ENCODE measurements at places on chromosomes 2 and 18.

- DNase-seq = peak; percentile 61
Observed at GRCh38 chr2:108575132-108575966, 41.1 kb downstream of the LIMS1 start.

- DNase-seq = no peak
Observed at GRCh38 chr2:203469546-203469945, 65.6 kb downstream of the RAPH1 start.

DNA sequence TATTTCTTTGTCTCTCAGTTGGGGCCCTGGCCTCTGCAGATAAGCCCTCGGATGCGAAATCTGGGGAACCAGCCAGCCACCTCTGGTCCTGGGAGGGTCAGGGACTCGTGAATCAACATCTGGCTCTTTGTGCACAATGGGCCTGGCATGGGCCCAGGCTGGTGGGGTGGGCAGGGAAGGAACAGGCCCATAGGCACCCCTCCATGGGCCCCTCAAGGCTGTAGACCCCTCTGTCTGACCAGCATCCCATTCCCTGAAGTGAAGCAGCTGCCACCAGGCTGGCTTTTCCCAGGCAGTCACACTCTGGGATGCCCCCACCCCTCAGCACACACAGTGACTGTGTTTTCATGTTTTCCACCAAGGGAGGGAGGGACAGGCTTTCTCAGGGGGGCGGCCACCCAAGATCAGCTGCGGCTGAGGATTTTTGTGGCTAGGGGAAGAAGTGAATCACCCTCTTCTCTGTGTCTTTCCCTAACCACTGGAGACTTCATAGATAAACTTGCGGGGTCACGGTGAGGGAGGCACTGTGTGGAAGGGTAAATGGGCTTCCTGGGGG is 166.0 kb downstream of the AGAP1 start:
- DNase-seq = no peak

DNA sequence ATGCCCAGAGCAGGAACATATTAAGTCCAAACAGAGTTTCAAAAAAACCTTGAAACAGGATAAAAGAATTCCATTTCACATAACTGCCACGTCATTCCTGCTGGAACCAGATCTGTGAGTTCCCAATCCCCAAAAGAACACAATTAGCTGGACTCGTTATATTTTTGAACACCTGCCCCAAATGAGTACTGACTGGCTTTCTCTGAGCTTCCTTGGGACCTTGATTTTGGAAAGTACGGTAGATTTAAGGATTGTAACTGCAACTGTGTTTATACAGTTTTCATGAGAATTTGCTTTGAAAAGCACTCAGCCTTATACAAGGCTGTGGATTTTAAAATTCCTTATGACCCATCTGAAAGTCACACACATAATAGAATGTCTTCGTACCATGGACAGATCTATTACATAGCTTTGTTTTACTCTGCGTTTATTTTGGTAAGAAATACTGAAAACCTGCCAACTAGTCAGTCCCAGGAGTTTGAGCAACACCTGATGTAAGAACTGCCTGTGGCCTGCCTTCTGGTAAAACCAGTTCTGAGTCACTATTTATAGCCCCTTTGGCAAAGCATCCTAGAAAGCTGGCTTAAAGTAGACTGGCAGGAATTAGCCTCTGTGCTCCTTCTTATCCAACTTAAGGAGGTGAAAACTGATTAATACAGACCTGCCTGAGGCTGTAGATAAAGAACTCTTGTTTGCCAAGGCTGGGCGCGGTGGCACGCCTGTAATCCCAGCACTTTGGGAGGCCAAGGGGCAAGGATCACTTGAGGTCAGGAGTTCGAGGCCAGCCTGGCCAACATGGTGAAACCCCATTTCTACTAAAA is 48.1 kb downstream of the MERTK start:
- no peak for DNase-seq

DNA sequence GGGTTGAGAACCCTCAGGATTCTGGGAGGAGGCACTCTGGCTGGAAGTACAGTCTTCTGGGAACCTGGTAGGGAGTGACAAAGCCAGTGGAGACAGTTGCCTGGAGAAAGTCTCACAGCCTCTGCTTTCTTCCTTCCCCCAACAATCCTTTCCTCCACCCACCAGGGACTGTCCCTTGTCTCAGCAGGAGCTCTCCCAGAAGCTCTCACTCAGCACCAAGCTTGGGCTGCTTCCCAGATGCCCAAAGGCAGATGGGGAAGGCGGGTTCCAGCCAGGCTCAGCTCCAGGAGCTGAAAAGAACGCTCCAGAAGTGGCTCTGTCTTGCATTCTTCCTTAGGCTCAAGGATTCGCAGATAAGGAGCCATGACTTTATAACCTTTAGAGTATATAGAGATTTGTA is 7.6 kb upstream of the NAGK start:
- no peak for DNase-seq

GRCh38 chr2:134717286-134718022 is 1.3 kb downstream of the TMEM163 start:
- DNase-seq = peak; percentile 47

DNA sequence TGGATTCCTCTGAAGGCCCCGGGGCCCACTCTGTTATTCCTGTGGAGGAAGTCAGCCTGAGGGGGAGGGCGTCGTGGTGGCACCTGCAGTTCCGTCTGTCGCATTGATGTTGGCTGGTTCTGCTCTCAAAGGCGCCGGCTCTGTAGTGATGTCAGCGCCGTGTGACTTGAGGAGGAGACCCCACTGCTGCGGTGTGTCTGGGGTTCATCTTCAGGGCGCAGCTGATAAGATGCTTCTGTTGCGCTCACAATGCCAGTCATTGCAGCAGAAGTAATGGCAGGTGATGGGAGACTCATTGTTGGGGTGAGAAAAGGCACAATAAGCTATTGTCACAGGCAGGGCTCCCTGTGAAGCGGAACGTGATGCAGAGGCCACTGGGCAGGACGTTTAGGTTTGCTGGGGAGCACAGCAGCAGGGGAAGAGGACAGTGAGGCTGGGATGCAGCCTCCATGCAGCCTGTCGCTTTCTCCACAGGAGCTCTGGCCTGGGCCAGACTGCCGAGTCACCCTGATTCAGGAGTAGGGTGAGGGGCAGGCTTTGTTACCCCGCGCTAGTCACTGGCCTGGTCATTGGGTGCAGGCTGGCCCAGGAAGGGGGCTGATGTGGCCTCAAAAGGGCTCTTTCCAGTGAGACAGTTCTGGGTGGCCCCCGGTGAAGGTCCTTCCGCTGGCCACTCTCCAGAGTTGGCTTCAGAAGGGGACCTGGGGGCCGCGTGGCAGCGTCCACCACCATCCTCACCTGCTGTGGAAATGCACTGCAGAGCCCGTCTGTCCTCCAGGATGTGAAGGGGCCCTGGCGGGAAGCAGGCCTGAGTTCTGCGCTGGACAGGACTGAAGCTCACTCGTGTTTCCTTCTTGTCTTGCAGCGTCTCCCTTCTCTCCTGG is 42.9 kb downstream of the SH3BP4 start:
- peak; percentile 70 for DNase-seq

- peak; percentile 39 for DNase-seq
Observed at GRCh38 chr2:101776172-101777043, 78.9 kb downstream of the MAP4K4 start.

DNA sequence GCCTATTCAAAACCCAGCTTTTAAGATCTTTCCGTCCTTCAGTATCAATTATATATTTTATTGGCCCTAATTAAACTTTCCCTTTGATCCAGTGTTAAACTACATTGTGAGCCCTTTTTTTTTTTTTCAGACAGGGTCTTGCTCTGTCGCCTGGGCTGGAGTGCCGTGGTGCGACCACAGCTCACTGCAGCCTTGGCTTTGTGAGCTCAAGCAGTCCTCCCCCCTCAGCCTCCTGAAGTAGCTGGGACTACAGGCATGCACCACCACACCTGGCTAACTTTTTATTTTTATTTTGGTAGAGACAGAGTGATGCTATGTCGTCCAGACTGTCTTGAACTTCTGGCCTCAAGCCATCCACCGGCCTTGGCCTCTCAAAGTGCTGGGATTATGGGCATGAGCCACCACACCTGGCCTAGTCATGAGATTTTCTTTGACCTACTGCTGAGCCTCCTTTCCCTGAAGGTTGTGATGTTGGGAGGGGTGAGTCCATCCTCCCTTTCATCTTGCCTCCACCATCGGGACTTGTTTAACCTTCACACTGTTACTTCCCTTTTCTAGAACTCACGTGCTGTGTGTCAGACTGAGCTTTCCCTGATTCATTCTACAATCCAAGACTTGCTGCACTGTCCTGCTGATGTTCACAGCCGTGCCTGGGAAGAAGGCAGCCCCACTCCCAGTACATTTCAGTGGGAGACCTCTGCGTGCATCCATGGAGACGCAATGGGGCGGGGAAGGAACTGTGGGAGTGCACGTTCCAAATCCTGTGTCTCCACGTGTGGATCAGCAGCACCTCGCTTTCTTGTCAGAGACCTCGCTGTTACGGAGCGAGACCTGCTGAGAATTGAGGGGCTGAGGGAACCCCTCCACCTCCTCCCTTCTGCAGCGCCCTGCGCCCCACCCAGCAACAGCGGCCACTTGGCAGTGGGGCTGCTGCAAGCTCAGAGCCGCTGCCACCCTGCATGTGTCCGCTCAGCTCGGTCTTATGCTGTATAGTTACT is 10.8 kb downstream of the OXER1 start:
- DNase-seq = no peak

GRCh38 chr2:85410584-85411404 is 628 bp upstream of the CAPG start:
- no peak for DNase-seq

DNA sequence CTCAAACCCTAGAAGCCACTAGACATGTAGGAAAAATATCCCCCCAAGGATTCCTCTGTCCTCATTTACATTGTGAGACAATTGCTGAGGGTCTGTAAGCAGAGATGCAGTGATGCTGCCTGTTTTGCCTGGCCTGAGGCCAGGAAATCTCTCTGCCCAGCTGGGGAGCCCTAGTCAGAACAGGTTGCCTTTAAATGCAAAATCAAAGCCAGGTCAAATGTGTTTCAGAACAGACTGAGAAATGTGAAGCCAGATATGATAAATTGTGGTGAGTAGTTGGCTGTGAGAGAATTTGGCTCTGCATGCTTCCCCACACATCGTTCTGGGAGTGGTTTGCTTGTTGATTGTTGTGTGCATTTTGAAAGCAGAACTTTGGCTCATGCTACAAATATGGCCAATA is 38.4 kb upstream of the NXPH2 start:
- DNase-seq = no peak

DNA sequence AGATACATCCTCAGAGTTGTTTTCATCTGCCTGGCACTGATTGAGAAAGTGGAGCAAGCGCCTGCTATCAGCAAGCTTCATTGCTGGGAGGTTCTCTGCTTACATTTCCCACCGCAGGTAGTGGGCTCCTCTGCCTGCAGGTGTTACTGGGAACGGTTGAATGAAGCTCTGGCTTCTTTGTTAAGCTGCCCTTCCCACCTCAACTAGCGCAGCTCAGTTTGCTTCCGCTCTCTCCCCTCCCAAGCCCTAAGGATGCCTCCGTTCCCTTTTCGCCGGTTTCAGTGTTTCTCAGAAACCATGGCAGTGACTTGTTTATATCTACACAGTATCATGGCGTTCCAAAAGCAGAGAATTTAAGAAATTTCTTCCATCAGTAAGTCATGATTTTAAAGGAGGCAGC is 72.2 kb upstream of the B3GNT7 start:
- no peak for DNase-seq

DNA sequence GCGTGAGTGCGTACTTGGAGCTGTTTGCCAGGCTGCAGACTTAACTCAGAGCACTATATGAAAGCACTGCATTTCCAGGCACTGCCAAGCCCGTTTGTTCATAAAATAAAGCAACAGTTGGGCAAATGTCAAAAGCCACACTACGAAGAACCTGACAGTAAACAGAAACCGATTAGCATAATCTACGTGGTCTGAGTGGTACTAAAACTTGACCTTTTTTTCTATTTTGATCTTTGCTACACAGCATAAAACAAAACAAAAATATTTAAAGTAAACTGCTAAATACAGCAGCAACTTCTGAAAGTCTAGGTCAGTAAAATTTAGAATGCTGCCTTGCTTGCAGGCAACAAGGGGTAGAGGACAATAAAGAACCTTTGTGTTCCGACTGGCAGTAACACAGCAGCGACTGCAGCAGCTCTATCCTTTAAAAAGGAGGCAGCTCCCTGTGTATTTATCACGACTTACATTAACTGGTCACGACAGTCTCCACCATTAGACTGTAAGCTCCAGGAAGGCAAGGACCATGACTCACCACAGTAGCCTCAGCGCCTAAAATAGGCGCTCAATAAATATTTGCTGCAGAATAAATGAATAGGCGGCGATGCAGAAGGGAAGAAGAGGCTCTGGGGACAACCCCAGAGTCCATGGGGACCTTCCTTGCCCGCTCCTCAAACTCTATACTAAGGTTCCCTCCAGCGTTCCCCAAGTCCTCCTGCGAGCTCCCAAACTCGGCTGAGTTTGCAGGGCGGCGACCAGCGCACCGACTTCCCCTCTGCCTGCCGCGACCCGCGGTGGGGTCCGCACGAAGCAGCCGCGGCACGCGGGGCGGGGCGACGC is 902 bp downstream of the SS18 start:
- peak; percentile 52 for DNase-seq

GRCh38 chr2:160420711-160421110 is 72.9 kb downstream of the RBMS1 start:
- no peak for DNase-seq

- DNase-seq = no peak
Observed at GRCh38 chr2:191935247-191935646, 88.4 kb upstream of the CAVIN2 start.

DNA sequence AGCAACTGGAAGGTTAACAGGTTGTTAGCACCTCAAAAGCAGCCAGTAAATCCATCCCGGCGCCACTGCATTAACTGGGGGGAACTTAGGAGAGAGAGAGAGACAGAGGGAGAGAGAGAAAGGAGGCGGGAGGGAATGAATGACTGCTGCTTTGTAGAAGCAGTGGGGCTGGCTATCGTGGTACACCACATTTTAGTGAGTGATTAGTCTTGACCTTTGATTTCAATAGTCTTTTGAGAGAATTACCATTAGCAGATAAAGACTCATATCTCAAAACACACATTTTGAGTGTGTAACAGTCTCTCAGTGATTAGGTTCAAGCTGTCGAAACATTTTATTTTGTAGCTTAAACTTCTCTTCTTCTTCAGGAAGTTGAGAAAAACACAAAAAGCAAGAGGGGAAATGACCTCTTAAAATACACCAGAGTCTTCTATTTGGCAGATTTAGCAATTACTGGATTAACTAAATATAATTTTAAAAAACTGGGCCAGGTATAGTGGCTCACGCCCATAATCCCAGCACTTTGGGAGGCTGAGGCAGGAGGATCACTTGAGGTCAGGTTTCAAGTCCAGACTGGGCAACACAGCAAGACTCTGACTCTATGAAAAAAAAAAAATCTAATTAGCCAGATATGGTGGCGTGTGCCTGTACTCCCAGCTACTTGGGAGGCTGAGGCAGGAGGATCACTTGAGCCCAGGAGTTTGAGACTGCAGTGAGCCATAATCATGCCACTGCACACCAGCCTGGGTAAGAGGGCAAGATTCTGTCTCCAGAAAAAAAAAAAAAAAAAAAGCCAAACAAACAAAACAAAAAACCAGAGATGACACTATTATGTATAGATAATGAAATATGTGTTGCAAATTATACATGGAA is 22.0 kb upstream of the PNO1 start:
- DNase-seq = no peak

GRCh38 chr2:55530539-55531081 is 11.1 kb downstream of the CFAP36 start:
- DNase-seq = no peak

GRCh38 chr2:79294994-79295393 is 135.4 kb upstream of the REG3A start:
- DNase-seq = no peak

GRCh38 chr2:31244101-31244500 is 10.1 kb downstream of the EHD3 start:
- no peak for DNase-seq

Data from neural progenitor cell (in vitro differentiated cells).